Stimulated activated CD4-positive, alpha-beta T cell treated with anti-CD3 and anti-CD28 coated beads, Interleukin-15, amount 100 ng/mL, for 1 hour (primary cell): ENCODE measurements at places on chromosomes 4 and X.

GRCh38 chrX:135530097-135530496 lies 9.6 kb downstream of the INTS6L start:
- no peak for DNase-seq

DNA sequence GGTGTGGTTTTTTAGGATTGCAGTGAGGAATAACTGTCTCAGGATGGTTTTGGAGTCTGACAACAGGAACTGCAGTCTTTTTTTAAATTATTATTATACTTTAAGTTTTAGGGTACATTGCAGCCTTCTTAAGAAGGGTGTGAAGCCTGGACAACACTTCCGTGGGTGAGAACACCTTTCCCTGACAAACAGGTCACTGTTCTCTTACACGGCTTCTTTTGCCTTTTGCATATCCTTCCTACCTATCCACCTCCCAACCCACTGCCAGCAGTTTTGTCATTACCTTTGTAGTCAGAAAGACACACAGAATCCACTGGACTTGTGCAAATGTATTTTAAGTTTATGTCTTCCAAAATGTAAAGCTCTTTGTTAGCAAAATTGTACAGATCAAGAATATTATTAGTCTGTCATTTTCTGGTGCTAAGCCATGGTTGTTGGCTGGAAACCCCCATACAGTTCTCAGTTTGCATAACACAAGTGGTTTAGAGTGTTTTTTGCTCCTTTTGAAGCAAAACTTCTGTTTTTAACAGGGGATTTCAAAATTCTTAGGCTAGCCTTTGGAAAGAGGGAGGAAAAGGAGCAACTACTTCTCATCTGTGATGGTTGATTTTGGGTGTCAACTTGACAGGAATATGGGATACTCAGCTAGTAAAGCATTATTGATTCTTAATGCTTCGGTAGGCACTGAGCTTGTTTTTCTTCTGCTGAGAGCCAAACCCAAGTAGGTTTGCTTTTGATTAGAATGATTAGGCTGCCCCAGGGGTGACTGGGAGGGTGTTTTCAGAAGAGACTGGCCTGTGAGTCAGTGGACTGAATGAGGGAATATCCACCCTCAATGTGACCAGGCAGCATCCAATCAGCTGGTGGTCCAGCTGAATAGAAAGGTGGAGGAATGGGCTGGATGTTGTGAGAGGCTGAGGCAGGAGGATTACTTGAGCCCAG lies 29.4 kb upstream of the KLHL2 start:
- DNase-seq: no peak

- DNase-seq: no peak
Measured at GRCh38 chr4:112593438-112594133, 43.1 kb downstream of the ZGRF1 start.

- DNase-seq: no peak
Measured at GRCh38 chrX:38919202-38919601, 117.9 kb downstream of the MID1IP1 start.

GRCh38 chr4:109433205-109434006 lies at the start of gene SEC24B:
Gene SEC24B (plus strand): TSS chr4:109433815. CDS start chr4:109433870, 55 bp downstream.
- DNase-seq: peak; percentile 78

DNA sequence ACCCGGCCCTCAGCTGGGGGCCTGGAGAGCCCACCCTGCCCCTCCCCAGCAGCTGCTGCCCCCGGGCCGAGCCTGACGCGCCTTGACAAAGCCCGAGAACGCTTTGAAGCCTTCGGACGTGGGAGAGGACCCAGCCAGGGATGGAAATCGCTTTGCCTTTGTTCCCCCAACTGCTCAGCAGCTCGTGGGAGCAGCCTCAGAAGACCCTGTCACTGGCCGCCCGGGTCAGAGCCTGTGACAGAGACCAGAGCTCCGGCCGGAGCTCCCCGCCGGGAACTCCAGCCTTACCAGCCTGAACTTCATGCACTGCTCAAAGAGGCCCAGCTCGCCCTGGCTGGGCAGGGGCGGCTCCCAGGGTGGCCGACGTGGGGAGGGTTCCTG lies 2.6 kb upstream of the SLC6A8 start:
- no peak for DNase-seq

GRCh38 chrX:136754651-136755050 lies 26.1 kb downstream of the ARHGEF6 start:
- no peak for DNase-seq

DNA sequence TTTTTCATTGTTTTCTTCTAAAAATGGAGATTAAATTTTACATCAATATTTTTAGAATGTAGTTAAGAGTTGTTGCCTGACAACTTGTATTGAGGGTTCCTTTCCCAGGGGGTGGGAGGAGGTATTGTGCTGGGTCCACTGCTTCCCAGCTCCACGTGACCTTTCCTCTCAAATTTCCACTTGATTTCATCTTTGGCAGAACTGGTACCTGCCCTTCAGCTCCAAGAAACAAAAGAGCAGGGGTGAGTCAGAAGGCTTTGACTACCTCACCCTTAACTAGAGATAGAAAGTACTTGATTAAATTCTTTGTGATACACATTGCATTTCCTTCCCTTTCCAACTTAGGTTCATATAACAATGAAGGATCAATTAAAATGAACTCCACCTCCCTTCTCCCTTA lies 19.7 kb downstream of the TRIM2 start:
- no peak for DNase-seq

GRCh38 chr4:74320559-74321118 lies 12.4 kb downstream of the EPGN start:
- no peak for DNase-seq

DNA sequence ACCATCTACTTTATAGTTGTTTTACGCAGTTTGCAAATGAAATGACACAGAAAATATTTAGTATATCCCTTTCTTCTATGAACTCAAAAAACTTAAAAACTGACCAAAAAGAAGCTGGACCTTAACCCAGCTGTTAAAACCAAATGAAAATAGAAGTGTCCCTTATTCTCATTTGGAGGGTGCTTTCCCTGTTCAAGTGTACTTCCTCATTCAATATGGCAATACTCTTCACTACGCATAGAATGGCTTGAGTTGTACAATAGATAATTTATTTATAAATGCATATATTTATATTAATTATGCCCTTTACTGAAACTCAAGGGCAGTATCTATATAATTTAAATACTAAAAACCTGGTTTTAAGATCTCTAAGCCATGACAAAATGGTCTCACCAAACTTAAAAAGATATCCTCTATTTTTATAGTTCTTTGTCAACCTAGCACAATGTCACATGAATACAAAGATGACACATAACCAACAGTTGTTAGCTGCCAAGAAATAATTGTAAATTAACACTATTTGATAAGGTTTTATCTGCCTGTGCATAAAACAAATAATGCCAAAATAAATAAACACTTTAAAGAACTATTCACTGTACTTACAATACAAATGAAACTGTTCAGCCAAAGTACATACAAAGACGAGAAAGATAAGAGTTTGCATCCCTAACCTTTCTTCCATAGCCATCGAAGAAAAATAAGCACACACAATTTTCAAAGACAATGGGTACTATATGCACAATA lies 25.2 kb downstream of the YTHDC1 start:
- no peak for DNase-seq

DNA sequence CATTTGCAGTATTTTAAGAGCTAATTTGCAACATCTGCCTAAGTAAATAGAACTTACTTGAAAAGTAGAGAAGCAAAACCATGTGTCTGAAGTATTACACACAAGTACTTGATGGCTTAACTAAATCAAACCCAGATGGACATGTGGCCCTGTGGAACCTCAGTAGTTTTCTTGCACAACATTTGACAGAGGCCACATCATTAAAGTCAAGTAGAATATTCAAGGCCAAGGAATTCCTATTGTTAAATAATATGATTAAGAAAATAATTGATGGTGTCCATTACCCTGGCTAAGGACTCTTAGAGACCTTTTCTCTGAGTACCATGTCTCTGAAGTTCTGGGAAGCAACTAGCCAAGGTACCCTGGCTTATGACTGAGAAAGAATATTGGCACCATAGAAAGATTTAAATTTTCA lies 135.4 kb upstream of the OTUD4 start:
- DNase-seq: no peak

- no peak for DNase-seq
Measured at GRCh38 chr4:41264212-41264611, 7.5 kb downstream of the UCHL1 start.

GRCh38 chr4:90211174-90211573 lies 84.0 kb downstream of the CCSER1 start:
- no peak for DNase-seq

GRCh38 chr4:6180841-6181631 lies 19.3 kb downstream of the JAKMIP1 start:
- no peak for DNase-seq

- no peak for DNase-seq
Measured at GRCh38 chrX:38806875-38807621, 5.8 kb downstream of the MID1IP1 start.

DNA sequence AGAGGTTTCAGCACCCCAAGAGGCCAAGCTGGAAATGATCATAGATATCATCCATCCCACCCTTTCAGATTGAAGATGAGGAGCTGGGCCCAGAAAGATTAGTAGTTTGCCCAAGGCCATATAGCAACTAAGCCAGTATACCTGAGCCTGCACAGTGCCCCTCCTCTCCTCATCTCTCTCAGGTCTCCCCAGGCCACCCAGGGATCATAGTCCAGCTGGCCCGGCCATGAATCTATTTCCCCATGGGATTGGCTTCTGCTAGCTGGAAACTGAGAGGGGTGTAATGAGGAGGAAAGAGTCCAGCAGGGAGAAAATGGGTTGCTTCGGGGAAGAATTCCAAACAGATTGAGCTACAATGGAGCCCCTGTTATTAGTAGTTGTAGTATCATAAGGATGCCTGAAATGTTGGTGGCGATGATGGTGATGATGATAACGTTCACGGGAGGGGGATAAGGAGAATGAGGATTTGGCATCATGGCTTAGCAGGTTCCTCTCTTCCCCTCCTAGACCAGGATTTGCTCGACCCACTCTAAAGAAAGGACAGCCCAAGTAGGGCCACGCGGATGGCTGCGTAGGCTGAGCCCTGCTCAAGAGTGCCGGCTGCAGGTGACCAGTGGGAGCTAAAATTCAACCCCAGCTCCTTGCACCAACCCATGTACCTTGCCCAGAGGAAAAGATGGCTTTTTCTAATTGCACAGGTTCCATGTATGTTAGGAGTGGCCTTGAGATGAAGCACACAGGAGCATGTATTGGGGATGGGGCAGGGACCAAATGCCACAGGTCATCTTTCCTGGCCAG lies 117.8 kb upstream of the PJA1 start:
- no peak for DNase-seq

DNA sequence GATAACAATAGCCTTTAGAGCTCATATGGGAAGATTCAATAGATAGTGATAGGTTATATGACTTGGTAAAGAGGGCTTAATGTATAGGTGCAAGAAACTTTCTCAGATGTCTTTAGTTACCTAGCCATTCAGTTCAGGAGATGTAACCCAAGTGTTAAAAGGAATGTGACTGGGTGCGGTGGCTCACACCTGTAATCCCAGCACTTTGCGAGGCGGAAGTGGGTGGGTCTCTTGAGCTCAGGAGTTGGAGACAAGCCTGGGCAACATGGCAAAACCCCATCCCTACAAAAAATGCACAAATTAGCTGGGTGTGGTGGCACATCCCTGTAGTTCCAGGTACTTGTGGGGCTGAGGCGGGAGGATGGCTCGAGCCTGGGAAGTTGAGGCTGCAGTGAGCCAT lies 7.9 kb downstream of the TET2 start:
- DNase-seq: no peak

DNA sequence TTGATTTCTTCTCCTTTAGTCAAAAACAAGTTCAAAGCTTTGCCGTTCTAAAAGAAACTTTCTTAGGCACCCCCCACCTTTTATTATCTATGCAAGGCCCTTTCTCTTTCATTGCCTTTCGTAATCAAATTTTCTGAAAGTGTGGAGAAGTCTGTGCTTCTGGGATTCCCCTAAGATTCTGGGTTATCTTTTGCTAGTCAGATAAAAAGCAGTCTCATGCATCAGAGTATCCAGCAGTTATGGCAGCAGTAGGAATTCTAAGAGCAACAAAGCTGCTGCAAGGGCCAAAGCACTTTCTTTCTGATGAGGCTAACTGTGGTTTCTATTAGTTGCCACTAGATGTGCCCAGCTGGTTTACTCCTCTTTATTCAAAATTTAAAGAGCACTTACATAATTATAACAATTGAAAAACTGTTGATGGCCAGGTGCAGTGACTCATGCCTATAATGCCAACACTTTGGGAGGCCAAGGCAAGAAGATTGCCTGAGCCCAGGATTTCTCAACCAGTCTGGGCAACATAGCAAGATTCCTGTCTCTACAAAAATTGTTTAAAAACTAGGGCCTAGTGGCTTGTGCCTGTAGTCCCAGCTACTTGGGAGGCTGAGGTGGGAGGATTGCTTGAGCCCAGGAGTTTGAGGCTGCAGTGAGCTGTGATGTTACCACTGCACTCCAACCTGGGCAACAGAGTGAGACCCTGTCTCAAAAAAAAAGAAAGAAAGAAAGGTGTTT lies 296.2 kb downstream of the PAPSS1 start:
- no peak for DNase-seq

DNA sequence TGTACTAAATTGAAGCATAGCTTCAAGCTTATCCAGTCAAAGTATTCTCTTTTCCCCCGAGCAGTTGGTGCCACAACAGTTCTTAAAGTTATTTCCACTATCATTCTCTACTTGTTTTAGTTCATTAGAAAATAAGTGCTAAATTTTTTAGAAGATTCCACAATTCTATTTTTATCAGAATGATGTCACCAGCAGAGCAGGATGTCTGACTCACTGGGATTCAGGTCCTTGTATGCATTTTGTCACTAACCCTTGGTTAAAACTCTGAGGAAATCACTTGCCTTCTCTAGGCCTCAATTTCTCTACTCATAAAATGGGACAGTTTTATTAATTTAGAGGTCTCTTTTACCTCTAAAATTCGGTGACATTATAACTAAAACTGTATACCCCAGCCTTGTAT lies 3.4 kb downstream of the DDX53 start:
- no peak for DNase-seq

- DNase-seq: no peak
Measured at GRCh38 chrX:133989993-133990392, 4.6 kb upstream of the GPC3 start.
